Thoracic aorta (tissue), 2 donors: ENCODE measurements at places on chromosomes 12 and 14. TPM values are rescaled to one million over a fixed set of nuclear protein-coding genes. Genes with fewer than 3 reads are reported as not detected.
A peak's percentile ranks its signal among the peaks of the same experiment; 100 is the strongest.

TOGARAM1 gene
- total RNA-seq, result 32.0 TPM

BRMS1L gene
- 5.0 TPM for total RNA-seq

DNA sequence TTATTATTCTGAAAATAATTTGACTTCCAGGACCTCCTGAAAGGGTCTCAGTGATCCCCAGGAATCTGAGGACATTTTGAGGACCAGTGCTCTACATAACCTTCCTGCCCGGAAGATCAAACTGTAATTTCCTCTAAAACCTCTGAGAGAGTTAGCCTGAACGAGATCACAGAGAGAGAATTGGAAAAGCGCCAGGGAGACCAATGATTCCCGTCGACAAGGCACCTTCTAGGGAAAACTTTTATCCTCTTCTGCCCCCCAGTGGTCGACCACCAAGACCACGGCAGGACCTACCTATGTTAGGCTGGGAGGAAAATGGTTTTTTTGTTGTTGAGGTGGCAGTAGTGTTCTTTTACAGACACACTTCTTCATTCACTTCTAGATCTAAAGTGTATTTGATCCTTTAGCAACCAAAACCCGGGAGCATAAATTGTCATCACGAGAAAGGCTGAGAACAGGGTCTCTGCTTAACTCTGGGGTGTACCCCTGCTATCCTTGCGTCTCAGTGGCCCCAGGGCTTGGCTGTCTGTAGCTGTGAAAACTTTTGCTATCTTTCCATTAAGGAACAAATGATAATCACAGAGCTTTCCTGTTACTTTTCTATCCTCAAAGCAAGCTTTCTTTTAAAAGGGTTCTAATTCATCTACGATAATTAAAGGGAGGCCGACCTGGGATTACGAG is 62.9 kb upstream of the NID2 start:
- peak; percentile 19 for DNase-seq
- no peaks in the 10 kb centered on the region for H3K4me1 ChIP-seq
- H3K4me3 ChIP-seq, result no peak overlapping the region
- no peaks in the 10 kb centered on the region for H3K27me3 ChIP-seq

DNA sequence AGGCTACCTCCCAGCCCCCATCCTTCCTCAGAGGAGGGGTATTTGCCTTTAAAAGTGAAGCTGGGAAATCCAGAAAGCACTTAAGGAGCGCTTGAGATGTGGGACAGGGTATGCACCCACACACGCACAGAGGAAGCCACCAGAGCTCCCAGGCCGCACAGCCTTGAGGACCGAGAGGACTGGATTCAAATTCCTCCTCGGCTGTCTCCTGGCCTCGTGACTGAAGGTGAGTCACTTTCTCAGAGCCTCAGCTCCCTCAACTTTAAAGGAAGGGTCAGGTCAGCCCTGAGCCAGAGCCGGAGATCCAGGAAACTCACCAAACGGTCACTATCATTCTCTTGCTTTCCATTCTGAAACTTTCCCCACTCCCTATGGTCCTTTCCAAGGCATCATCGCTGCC is 37.6 kb downstream of the BCL11B start:
- DNase-seq, result no peak
- no peak overlapping the region for H3K4me3 ChIP-seq

- H3K27ac ChIP-seq, result no peak overlapping the region
- H3K4me1 ChIP-seq, result no peaks in the 10 kb centered on the region
- H3K36me3 ChIP-seq, result no peaks in the 10 kb centered on the region
- H3K4me3 ChIP-seq, result no peak overlapping the region
Observed at GRCh38 chr12:114888928-114889584, 205.1 kb upstream of the TBX3 start.

- H3K27me3 ChIP-seq, result no peaks in the 10 kb centered on the region
- H3K36me3 ChIP-seq, result no peaks in the 10 kb centered on the region
- H3K4me1 ChIP-seq, result peaks cover 71% of the 10 kb centered on the region
- H3K27ac ChIP-seq, result peak overlapping the region; percentile 53
- no peak for DNase-seq
Observed at GRCh38 chr12:20494851-20495250, 126.5 kb downstream of the PDE3A start.
